ENCODE measurements at places on chromosomes 5 and 9.

DNA sequence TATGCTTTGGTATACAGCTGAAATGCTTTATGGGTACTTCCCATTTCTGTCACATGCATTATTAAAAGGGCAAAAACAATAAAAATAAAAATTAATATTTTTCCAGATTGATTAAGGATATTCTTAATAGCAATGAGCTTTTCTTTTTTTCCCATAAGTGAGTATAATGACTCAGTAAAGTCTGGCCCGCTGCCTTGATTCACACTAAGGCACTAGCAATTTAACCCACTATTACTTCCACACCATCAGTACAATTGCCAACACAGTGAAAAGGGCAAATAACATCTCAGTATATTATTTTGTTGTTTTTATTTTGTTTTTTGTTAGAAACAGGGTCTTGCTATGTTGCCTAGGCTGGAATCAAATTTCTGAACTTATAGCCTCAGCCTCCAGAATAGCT is 150.1 kb downstream of the RNF180 start:
- DNase-seq, result no peak

DNA sequence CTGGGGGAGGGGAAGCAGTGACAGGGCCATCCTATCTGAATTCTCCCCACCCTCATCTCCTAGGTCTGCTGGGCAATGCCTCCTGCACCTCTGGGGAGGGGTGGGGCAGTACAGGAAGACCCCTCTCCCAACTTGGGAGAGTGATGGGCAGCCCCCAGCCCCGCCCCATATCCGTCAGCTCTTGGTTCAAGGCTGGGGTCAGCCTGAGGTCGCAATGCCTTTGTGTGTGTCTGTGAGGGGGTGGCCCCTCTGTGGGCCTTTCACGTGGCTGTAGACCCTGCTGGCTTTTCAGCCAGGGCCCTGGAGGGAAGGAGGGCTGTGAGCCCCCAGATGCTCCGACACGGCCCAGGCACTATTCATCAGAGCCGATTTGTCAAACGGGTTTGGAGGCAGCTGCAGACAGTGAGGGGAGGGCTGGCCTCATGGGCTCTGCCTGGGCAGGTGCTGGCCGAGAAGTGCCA is 49.5 kb upstream of the RNU6ATAC start:
- no peak for DNase-seq

GRCh38 chr5:31329715-31330114 is 136.2 kb downstream of the CDH6 start:
- no peak for DNase-seq

- DNase-seq, result no peak
These were observed 13.5 kb downstream of the ADRB2 start for GRCh38 chr5:148839960-148840359.

DNA sequence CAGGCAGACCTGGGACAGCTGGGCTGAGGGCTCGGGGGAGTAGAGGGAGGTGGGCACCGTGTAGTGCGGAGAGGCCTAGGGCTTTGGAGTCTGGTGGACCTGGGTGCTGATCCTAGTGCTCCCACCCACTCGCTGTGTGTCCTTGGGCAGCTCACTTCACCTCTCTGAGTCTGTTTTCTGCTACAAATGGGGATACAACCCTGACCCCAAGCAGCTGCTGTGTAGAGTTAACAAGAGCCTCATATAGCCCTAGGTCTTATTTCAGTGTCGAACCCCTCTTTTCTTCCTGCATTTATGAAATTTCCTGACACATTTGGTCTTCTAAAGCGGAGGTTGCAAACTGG is 16.4 kb downstream of the ERGIC1 start:
- DNase-seq, result no peak

GRCh38 chr5:128341056-128341455 is 197.0 kb downstream of the FBN2 start:
- DNase-seq, result no peak

GRCh38 chr9:114950761-114951160 is 20.4 kb upstream of the TNFSF8 start:
- DNase-seq, result no peak

- no peak for DNase-seq
These were observed 137.7 kb upstream of the GRIA1 start for GRCh38 chr5:153352685-153353219.

DNA sequence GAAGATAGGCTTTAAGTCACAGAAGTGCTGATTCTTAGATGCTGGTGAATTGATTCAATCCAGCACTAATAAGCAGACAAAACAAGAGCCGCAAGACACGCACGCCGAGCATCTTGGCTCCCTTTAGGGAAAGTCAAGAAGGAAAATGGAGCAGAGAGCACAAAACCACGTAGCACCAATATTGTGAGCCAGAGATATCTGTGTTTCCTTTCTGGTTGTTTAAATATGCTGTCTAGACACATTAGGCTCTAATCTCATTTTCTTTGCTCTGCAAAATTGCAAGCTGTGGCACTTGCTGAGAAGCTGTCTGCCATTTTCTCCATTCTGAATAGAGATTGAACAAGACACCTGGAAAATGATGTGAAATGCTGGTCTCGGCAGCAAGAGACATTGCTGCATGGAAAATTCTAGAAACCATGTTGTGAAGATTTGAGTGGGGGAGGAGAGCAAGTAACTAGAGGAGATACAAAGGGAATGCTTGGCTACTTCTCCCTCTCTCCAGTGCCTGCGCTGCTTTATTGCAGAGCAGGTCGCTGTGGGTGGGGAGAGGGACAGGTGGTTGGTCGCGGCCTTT is 336.3 kb downstream of the MED10 start:
- DNase-seq, result no peak

DNA sequence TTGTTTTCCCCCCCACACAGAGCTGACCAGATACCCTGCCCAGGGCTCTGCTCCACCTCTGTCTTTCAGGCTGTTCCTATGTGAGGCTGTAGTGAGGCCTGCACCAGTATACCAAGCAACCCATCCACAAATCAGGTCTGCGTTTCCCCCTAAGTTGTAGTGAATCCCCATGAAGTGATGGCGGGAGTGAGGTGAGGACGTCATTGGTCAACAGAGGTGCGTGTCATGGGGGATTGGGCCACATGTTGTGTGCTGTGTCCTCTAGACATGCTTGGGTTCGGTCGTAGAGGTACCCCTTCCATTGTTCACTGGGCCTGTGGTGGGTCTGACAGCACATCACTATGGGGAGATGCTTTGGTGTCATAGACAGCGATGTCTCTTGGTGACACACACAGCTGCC is 184.6 kb downstream of the CACNA1B start:
- DNase-seq, result no peak

- no peak for DNase-seq
These were observed 2.8 kb upstream of the SMARCA2 start for GRCh38 chr9:2012347-2012746.

GRCh38 chr5:177015156-177015555 is 7.3 kb upstream of the ZNF346 start:
- DNase-seq, result no peak

DNA sequence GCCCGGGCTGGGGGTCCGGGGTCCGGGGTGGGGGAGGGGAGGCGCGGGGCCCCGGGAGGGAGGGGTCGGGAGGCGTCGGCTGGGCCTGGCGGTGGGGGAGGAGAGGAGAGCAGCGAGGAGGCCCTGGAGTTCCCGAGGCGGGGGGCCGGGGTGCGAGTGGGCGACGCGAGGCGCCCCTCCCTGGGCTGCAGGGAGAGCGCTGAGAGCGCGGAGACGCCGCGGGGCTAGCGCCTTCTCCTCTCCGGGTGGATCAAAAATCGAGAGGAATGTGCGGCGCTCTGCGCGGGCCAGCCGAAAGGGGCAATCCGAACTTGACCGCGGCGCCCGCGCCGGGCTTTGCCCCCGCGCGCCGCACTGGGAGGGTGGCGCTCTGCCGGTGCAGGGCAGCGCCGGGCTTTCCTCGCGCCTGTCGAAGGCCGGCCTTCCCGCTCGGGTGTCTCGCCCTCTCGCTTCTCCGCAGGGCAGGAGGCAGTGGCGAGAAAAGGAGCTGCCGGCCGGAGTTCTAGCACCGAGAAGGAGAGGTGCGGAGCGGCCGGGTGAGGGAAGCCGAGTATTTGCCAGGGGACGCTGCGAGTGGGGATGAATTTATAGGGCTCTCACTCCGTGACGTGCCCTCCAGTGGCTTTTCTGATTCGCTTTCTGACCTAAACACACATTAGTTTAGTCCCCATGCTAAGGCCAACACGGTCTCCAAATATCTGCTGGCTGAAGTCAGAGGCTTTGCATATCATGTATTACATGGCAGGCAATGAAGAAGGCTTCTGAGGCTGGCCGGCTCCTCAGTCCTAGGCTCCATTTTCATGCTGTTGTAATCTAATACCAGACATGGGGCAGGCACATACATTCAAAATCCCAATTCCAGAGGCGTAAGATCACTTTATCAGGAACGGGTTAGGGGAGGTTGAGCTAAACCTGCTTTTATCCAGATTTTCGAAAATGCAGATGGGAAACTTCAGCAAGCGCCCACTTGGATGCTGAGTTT is 503 bp upstream of the GDNF start:
- no peak for DNase-seq

DNA sequence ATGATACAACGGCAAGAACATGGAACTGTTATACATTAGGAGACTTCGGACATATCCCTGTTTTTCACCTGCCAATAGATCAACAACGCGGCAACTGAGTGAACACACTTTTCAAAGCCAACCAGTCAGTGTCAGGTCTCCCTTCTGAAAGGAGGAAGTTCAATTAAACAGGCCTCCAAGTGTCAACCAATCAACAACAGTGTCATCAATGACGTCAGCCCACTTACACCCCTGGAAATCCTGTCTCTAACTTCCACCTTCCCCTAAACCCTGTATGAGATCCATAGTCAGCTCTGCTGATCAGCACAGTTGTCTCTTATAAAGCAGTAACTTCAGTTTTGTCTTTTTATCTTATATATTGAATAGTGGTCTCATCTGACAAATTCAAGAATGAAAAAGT is 36.6 kb downstream of the DMRT3 start:
- no peak for DNase-seq

GRCh38 chr5:41738710-41739354 is 131.4 kb downstream of the OXCT1 start:
- DNase-seq, result no peak

DNA sequence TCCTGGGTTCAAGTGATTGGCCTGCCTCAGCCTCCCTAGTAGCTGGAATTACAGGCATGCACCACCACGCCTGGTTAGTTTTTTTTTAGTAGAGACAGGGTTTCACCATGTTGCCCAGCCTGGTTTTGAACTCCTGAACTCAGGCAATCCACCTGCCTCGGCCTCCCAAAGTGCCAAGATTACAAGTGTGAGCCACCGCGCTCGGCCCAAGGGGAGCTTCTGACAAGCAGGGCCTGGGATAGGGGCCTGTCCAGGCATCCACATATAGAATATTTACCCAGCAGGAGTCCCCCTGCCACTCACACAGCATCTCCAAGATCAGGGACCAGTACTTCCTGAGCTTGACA is 10.1 kb downstream of the IRF1 start:
- DNase-seq, result no peak

- no peak for DNase-seq
These were observed 34.1 kb upstream of the PLIN2 start for GRCh38 chr9:19161257-19162025.

DNA sequence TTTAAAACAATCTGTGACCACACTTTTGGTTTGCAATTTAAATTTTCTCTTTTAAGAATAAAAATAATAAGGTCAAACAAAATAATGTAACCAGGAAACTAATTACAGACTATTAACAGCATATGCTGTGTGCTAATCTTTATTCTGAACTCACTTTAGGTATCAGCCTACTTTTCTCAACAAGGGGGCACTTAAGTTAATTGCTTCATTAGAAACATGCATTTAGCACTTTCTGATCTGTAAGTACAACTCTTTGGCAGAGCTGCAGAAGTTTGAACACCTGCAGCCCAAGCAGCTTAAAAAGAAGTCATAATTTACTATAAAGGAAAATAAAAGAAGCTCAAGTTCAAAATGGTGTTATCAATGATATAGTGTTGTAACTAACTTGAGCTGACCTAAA is 21.7 kb downstream of the XRCC4 start:
- DNase-seq, result no peak

- DNase-seq, result no peak
These were observed 11.7 kb downstream of the CDC14B start for GRCh38 chr9:96607971-96608370.

DNA sequence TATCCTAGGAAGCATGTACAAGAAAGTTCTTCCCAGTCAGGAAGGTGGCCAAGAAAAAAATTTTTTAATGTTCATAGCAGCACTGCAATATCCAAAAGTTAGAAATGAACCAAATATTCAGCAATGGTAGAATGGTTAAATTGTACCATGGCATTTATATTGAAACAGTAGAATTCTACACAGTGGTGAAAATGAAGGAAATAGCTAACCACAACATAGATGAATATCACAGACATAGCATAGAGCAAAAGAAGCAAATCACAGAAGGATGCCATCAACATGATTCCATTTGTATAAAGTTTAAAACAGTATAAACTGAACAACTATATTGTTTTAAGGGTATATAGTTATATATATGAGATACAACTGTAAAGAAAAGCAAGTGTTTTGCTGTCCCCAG is 10.7 kb upstream of the ANKDD1B start:
- DNase-seq, result no peak
